ENCODE measurements at places on chromosomes 6 and 20.
A peak's percentile ranks its signal among the peaks of the same experiment; 100 is the strongest.

- DNase-seq: no peak
These were observed 630 bp downstream of the LIME1 start for GRCh38 chr20:63736893-63737694.

DNA sequence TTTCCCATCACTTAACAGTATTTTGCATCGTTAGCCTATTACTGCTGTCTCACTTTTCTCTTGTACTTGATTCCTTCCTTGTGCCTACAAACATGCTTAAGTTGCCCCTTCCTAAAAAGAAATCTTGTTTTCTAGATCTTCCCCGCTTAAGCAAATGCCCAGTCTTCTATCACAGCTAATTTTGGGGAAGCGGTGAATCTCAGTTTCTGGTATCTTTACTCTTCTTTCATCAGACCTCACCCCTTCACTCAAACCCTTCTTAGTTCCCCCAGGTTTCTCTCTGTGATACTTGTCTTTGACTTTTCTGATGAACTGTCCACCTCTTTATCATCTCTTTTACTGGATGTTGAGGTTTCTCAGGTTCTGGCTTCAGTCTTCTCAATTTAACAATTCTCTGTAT lies 14.2 kb downstream of the VAPB start:
- no peak for DNase-seq

- no peak for DNase-seq
These were observed 23.3 kb upstream of the SMIM26 start for GRCh38 chr20:18543932-18544331.

DNA sequence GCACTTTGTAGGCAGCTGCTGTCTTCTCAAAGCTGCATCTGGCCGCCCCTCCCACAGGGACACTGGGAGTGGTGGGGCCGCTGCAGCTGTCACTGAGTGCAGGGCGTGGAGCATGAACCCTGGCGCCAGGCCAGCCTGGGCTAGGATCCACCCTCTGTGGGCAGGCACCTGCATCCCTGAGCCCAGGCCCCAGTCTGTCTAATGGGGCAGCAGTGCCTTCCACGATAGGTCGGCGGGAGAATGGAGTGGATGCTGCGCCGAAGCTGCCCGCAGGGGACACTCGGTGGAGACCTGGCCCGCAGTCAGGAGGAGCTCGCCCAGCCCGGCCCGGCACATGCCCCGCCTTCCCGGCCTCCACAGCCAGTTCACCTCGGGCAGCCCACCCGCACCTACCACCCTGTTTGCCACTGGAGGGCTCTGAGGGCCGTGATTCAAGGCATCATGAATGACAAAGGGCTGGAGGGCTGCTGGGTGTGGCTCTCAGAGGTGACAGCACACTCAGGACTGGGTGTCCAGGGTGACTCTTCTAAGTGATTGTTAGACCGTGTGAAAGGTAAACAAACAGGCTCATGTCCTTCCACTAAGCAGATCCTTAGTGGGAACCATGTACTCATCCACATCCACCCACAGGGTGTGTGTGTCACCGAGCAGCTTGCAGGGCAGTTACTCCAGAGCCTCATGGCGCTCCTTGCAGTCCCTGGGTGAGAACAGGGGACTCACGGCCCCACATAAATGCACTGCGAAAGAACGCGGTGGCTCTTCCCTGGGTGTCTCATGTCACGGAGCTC lies 133.9 kb downstream of the AGPAT4 start:
- no peak for DNase-seq

- DNase-seq: peak; percentile 2
These were observed 476.9 kb downstream of the KHDRBS2 start for GRCh38 chr6:61809004-61809595.

DNA sequence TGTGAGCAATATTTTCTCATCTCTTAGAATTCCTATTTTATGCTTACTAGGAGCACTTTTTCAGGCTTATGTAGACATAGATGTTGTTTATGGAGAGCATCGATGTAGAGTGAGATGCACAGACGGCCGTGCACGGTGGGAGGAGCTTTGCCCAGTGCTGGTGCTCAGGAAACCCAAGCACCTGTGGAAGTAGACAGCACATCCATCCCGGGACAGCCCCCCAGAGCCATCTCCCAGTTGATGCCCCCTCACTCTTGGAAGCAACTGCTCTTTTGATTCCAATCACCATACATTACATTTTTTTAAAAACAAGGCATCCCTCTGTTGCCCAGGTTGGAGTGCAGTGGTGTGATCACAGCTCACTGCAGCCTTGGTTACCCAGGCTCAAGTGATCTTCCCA lies 143.7 kb downstream of the SMOC2 start:
- no peak for DNase-seq

GRCh38 chr6:104162036-104162669 lies 697.6 kb downstream of the HACE1 start:
- DNase-seq: no peak

DNA sequence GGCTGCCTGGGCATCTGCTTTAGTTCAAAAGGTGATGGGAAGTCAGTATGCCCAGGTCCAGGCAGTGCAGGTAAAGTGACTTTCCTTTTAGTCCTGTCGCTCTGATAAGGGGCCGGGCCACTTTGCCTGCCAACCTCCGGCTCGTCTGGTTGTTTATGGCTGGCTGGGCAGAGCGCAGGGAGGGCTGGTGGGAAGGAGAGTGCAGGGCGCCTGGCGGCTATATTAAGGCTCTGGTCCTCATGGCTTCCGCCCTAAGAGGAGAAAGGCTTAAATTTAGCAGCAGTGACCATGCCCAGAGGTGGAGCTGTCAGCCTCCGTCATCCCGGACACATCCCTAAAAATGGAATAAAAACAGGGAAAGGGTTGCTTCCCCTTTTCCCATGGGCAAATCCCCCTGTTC lies 14.6 kb downstream of the GATA5 start:
- no peak for DNase-seq

GRCh38 chr6:8402546-8402945 lies 32.8 kb downstream of the SLC35B3 start:
- no peak for DNase-seq

DNA sequence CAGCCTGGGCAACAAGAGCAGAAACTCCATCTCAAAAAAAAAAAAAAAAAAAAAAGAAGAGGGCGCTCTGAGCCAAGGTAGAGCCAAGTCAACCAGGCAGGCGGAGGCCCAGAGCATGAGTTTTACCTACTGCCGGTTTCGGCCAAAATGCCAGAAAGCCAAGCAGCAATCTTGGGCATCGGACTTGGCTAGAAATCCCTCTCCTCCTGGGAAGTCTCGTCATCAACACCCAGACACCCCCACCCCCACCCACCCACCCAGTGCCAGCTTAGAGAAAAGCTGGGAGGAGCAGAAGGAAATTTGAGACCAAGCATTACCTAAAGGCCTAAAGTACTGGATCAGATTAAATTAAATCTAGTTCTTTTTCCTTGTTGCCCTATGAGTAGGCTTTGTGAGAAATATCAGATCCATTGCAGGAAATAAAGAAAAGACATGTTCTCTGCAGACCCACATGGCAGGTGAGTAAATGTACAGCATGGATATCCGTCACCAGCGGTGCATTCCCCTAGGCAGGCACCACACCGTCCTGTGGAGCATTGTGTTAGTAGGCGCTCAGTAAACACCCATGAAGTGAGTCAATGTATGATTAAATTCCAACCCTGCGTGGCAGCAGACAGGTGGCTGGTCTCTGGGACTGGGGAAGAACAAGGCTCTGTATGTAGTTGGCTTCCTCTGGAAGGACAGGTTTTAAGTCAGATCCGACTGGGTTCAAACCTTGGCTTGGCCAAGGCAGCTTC lies 21.0 kb downstream of the RIPOR3 start:
- no peak for DNase-seq

DNA sequence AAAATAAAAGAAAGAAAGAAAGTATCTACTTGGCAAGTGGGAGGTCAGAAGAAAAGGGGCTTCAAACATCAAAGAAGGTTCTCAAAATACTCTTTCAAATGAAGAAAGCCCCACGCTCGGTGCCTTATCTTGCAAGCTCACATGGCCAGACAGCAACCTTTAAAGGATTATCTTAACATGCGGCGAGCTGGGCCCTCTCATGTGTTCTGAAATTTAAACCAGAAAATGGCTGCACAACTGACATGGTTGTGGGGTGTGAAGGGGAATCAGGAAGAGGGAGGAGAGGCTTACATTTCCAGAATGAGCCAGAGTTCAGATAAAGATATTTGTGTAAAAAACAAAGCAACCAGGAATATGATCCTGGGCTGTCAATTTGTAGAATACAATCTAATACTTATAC lies 363.1 kb downstream of the PRKN start:
- DNase-seq: no peak

DNA sequence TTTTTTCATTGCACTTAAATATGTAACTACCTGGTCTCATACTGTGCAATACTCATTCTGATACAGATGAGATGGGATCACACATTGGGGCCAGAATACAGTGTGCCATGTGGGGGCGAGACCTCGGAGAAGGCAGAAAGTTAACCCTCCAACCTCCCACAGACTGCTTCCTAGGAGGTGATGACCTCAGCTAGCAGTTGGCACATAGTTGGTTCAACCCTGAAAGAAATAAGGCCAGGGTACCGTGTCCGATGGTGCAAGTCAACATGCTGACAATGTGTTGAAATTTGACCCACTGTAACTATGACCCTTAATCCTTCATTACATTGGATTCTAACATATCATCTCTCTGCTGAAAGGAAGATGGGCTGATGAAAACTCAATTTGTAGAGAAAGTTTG lies 61.9 kb downstream of the GJA10 start:
- no peak for DNase-seq

DNA sequence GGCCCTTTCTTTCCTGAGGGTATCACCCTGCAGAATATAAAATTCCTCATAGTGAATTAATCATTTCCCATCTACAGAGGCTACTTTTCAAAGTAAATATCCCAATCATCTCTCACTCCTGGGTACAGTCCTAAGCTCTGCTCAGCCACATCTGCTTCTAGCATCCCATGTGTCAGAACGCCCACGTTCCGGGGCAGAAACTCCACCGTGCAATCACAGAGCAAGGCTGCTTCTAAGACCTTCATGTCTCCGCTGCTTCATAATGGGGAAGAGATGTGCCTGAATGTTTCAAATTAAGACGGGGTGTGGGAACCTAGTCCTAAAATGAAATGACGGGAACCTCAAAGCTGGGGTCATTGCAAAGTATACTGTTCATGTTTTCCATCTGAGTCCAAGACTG lies 208.8 kb upstream of the GMDS start:
- no peak for DNase-seq

GRCh38 chr20:24838546-24839535 lies 110.2 kb upstream of the CST7 start:
- DNase-seq: no peak

GRCh38 chr6:48564036-48564820 lies 453.2 kb upstream of the PTCHD4 start:
- no peak for DNase-seq

DNA sequence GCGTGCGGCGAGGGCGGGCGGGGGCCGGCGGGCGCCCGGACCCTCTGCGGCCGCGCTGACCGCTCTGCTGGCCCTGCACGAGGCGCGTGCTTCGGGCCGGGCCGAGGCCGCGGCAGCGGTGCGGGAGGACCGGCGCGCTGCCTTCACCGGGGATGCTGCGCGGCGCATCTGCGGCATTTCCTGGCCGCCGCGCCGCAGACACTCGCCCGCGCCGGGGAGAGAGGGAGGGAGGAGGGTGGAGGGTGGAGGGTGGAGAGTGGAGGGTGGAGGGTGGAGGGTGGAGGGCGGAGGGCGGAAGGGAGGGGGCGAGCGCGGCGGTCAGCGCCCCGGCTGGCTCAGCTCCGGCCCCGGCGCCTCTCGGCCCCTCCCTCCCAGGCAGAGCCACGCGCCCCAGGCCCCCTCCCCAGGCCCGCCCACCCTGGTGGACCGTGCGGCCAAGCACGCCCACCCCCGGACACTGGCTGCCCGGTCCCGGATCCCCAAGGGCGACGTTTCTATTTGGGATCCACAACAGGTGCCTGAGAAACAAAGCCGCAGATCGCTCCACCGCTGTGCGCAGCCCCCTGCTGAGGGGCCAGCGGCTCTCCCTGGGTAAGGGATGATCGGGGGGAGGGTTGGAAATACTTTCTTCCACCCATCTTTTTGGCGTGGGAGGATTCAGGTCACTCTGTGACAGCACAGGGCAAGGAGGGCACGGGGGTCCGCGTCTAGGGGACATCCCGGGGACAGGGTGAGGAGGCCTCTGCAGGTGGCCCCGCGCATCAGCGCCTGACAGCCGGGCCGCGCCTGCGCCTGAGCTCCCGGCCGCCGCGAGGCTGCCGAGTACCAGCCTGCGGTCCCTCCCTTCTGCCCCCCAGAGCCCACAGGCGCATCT lies 111.2 kb upstream of the BEND6 start:
- DNase-seq: peak; percentile 75

GRCh38 chr6:97450087-97450486 lies 167.1 kb upstream of the MMS22L start:
- no peak for DNase-seq

- DNase-seq: no peak
These were observed 3.4 kb downstream of the LINC00237 start for GRCh38 chr20:21102603-21103311.

DNA sequence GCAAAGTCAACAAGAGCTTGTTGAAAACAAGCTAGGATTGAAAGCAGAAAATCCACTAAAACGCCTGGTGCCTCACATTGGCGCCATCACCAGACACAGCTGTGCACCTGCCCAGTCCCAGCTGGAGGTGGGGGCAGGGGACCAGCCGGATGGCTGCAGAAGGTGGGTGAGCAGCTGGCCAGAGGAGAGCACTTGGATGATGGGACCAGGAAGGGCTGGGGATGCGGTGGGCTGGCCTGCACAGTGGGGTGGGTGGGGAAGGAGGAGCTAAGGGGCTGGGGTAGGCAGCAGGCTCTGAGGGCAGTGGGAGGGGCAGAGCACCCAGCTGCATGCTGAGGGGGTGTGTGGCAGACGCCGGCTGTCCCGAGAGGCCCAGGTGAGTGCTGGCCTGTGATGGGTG lies 7.1 kb downstream of the CABLES2 start:
- DNase-seq: no peak

DNA sequence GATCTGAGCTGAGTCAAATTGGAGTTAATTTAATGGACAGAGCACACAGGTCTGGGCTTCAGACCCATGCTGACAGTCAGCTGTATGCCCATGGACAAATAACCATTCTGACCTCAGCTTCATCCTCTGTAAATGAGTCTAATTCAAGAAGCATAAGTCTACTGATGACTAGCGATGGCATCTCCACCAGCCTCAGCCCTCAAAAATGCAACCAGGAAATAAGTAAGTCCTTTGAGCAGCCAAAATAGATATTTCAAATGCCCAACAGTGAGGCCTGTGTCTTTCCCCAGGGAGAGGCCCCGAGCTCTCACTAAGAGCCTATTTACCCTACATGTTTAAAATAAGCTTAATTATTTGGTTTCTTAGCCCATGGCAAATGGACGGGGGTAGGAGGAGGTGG lies 114.2 kb upstream of the MTHFD1L start:
- no peak for DNase-seq

- DNase-seq: no peak
These were observed 127.4 kb upstream of the GRIK2 start for GRCh38 chr6:101266063-101266462.
